ENCODE measurements at places on chromosomes 12 and 14.

DNA sequence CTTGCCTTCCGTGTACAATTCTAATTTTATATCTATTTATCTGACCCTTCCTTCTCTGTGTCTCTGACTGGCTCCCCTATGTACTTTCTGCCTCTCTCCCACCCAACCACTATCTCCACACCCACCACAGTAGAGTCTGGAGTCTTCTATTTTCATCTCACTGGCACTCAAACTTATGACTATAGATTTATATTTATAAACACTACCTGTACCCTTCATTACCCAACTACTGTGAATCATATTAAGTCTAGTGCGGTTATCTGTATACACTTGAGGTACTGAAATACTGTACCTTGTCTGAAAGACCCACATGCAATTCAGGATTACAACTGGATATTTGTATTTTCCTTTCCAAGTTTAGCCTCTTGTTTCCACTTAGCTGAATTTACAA is 36.1 kb downstream of the ATP2B1 start:
- DNase-seq = no peak

DNA sequence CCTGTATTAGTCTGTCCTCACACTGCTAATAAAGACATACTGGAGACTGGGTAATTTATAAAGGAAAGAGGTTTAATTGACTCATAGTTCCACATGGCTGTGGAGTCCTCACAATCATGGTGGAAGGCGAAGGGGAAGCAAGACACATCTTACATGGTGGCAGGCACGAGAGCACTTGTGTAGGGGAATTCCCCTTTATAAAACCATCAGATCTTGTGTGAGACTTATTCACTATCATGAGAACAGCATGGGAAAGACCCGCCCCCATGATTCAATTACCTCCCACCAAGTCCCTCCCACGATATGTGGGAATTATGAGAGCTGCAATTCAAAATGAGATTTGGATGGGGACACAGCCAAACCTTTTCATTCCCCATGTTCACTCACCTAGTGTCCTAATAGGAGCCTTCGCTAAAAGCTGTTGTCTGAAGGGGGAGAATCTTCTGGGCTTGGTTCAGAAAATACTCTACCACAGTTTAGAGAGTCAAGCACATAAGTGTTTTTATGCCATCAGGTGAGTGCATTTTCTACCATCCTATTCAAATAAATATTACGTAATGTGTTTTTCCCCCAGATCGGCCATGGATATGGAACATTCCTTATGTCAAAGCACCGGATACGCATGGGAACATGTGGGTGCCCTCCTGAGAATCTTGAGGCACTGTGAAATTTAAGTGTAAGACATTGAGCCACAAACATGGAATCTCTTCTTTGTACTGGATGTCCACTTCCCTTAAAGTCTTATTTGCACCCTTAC is 19.1 kb upstream of the KCNK13 start:
- DNase-seq = no peak

DNA sequence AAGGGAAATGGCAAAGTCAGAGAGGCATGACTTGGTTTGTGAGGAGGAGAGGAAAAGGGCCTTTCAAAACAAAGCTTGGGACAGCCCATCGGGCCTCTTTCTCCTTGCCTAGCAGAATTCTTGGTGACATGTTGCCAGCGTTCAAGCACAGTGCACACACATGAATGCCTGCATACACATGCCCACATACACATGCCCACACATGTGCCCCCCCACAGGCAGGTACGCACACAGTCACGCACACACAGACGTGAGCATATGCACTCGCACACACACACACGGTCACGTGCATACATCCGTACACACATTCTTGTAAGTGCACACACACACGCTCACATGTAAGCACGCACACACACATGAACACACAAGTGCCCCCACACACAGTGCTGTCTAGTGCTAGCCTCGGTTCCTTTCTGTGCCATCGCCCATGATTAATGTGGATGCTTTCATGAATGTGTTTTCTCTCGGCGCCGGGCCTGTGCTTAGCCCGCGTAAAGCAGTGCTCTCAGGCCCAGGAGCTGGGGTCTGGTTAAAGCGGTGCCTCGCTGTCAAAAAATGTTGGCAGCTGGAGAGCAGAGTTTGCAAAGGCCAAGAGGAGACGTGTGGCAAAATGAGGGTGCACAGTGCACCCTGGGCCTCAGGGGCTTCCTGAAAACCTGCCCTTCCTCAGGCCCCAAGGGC is 328.8 kb upstream of the DIO3 start:
- no peak for DNase-seq

- no peak for DNase-seq
These were observed 766.7 kb upstream of the TBX3 start for GRCh38 chr12:115450710-115451109.

- no peak for DNase-seq
These were observed 34.9 kb upstream of the EML1 start for GRCh38 chr14:99758121-99758821.

DNA sequence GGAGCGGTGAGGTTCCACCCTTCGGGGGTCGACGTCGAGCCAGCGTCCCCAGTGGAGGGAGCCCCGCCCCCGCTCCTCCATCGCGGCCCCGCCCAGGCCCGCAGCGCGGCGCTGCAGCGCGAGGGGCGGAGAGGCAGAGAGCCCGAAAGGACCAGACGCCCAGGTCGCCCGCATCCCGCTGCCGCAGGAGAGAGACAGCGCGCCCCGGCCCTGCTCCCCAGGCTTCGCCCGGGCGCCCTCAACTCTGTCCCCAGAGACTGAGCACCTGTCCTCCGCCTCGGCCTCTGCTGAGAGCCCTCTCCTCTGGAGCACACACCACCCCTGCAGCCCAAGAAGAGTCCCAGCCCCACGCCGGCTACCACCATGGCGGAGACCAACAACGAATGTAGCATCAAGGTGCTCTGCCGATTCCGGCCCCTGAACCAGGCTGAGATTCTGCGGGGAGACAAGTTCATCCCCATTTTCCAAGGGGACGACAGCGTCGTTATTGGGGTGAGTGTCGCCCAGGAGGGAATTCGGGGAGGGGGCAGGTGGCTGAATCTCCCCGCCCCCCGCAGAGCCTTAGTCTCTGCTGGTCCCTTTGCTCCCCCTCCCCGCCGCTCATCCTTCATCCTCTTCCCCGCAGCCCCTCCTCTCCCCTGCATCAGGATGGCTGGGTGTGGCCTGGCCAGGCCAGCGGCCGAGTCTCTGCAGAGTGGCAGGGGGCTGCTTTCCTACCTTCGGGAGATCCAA is at the start of gene KIF5A:
TSS of gene KIF5A (plus strand) at position 136 of the 732 bp plus-strand sequence. CDS start at position 364, 228 bp downstream.
- no peak for DNase-seq

GRCh38 chr12:112285600-112286401 is 96.4 kb downstream of the HECTD4 start:
- no peak for DNase-seq

- no peak for DNase-seq
These were observed 52.7 kb upstream of the NR2C1 start for GRCh38 chr12:95126076-95126475.

DNA sequence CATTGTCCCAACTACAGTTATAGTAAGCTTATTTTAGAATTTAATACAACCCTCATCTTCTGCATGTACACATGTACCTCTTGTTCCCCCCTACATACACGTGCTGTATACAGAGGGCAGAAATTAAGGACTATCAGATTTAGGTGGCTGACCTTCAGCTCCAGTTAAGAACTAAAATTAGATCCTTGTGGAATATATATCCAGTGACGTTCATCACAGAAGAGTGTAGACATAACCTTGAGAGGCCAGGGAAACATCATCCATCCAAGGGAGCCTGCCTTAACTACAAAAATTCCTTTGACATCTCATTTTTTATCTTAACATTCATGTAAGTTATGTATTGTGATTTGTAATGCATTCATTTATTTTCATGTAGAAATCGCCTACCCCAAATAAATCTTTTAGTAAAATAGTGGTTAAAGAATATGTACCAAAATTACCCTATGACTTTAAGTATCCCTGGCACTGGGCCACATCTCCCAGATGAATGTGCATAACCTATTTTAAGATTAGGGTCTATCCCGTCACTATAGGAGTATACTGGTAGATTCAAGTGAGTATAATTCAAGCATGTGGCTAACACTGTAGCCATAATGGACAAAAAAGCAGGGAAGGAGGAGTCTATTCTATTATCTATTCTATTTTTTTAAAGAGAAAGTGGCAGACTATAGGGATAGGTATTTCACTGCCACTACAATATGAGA is 27.5 kb downstream of the RIC8B start:
- DNase-seq = no peak

DNA sequence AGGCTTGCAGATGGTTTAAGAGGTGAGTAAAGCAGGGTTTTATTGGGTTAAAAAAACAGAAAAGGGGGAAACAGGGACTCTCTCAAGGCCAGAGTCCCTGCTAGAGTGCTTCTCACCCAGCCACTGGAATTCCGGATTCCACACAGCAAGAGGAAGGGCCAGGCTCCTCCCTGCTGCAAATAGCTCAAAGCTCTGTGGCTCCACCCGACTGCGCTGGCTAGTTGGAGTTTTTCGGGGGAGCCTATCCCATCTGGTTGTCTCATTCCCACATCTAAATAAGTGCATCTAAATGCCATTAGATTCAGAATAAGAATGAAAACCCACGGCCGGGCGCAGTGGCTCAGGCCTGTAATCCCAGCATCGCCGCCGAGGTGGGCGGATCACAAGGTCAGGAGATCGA is 791.5 kb downstream of the SLC16A7 start:
- no peak for DNase-seq

DNA sequence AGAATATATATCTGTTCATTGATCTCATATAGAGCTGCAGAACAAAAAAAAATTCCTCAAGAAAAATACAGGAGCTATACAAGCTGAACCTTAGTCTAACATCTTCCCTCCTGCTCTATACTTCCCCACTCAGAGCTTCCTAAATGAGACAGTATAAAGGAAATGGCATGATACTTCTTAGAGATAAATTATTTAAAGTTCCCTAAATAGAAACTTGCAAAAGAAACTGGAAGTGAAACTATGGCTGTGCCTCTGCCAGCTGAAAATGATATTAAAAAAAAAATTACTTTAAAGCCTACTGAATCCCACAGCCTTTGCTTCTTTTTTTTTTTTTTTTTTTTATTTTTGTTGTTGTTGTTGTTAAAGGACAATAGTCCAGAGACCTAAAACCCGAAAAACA is 11.6 kb upstream of the NEK9 start:
- DNase-seq = no peak

DNA sequence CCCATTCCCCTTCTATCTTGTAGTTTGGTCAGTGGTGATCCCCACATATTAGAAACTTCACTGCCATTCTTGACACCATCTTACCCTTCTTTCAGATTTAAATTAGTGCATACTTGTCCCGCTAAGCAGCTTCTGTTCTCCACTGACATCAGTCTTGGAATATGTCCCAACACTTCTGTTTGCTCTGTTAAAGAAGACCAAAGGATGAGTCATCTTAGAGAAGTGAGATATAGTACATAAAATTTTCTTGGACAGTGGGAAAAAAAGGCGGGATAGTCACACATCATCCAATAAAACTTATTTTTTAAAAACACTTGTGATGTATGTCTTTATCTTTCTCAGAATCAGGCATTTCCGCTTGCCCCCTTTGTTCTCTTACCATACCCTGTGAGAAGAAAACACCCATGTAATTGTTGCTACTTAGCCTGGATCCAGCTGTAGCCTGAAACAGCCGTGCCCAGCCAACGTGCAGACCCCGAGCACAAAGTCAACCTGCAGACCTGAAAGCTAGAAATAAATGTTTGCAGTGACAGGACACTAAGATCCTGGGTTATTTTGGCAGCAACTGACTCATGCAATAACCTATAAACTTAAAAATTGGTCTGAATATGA is 100.1 kb upstream of the PDE3A start:
- no peak for DNase-seq

DNA sequence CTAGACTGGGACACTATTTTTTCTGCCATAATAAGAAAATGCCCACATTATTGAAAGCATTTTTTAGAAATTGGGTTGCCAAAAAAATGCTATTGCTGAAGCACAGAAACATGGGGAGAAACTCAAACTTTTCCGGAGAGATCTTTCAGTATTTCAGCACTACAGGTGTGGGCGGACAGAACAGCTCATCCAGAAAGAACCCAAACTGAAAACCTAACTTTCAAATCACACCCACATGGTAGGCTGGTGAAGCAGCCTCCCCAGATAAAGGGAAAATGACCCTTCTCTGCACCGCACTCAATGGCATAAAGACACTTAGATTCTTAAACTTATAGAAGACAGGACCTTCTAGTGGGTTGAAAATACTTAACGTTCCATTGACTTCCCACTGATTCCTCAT is 62.3 kb upstream of the TMPO start:
- DNase-seq = no peak

DNA sequence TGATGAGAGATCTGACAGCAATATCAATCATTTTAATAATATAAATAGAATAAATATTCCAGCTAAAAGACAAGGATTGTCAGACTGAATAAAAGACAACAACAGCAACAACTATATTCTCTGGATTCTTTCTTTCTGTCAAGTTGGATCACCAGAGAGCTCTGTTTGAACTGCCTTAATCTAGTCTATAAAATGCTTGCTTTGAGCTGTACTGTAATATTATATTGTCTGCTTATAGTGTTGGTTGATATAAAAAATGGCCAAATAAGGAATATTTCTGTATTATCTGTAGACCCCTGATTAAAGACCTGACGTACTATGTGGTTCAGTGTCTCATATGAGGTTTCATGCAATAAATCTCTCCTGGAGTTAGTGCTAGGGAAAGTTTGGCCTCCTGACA is 46.3 kb upstream of the CSRP2 start:
- no peak for DNase-seq

GRCh38 chr14:105879867-105880561 is 353.6 kb downstream of the TMEM121 start:
- no peak for DNase-seq

DNA sequence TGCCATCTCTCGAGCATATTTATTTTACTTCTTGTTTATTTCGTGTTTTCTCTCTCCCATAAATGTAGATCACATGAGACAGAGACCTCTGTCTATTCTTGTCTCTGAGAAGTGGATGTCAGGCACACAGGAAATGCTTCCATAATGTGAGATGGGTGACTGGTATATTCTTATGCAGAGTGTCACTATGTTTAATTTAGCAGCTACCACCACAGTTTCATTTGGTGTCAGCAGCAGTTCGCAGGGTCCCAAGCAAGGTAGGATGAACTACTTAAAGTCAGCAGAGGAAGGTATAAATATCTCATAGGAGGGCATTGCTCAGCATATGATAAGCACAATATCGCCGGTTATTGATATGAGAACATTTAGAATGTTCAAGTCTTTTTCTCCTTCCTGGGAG is 180.9 kb upstream of the CNTN1 start:
- DNase-seq = no peak

DNA sequence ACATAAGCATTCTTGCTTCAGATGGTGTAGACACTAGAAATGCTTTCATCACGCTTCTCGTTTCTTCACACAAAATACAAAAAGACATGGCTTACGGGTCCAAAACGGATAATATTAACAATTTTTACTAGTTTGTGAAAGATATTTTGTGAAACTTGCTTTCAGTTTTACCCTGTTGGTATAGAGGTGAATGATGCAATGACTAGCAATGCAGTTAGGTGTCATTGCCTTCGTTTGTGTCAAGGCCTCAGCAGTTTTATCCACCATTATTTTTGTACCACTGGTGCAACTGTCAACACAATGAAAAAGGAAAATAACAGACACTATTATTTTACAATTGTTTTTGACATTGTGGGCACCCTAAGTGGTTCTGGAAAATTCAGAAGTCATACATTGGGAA is 323.0 kb downstream of the FLRT2 start:
- DNase-seq = no peak
